ENCODE measurements at places on chromosomes 3 and 15.

- peak; percentile 70 for DNase-seq
Measured at GRCh38 chr3:132641837-132642538, 17.6 kb downstream of the ACAD11 start.

- DNase-seq = no peak
Measured at GRCh38 chr3:113265231-113265630, 53.9 kb downstream of the BOC start.

DNA sequence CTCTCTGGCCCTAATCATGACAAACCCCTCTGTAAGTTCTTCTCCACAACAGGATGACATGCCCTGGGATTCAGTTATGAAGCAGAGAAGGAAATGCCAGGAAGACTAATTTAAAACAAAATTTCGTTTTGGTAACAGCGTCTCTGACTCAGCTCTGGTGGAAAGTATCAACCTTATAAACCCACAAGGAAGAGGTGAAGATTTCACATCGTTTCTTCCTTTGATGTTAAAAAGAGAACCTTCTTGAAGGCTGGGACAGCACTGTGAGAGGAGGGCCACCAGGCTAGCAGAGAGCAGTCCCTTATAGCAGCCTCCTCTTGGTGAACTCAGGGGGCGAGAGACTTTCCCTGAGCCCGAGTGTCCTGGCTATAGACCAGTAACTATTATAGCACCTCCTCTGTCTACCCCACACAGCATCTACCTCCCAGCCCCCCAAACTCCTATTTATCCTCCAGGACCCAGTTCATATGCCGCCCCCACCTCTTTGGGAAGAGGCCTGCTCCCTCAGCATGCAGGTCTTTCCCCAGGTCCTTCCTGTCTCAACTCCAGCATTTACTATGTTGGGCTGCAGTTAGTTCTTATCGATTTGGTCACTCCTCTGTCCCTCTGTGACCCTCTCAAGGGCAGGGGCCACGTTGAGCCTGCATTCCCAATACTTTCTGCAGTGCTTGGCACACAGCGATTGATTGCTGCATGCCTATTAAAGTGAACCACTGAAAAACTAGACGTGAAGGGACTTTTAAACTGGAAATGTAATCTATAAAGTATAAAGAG lies 321.5 kb upstream of the ICE2 start:
- DNase-seq = no peak

DNA sequence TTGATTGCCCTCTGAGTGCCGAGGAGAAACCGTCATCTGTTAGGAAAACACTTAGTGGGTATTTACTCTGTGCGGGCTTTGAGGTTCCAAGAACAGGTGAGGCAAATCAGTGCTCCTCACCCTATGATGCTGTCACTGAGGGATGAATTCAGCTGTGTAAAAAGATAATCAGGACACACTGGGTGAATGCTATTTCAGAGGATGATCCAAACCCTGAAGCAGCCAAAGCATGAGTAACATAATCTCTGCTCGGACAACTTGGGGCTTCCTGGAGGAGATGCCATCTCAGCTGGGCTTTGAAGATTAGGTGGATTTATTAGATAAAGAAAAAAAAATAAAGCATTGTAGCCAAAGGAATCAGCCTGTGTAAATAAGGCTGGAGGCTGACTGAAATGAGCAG lies 10.5 kb upstream of the GADL1 start:
- DNase-seq = no peak

- DNase-seq = no peak
Measured at GRCh38 chr3:139202226-139202958, 141.4 kb upstream of the MRPS22 start.

DNA sequence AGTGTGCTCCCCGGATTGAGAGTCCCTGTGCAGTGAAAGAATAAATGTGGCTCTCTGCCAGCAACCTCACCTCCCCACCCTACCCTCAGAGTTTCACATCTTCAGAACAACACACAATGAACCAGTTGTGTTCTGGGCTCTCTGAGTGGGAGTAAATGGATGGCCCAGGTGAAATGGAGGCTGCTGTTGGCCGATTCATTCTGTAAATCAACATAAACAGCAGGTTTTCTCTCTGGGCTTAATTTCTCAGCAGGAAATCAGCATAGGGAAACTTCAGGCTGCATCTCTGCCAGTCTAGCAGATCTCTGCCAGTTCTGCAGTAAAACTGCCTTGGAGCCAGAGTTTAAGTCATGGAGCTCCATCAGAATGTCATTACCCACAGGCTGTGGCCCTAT lies 54.6 kb upstream of the FURIN start:
- DNase-seq = no peak

DNA sequence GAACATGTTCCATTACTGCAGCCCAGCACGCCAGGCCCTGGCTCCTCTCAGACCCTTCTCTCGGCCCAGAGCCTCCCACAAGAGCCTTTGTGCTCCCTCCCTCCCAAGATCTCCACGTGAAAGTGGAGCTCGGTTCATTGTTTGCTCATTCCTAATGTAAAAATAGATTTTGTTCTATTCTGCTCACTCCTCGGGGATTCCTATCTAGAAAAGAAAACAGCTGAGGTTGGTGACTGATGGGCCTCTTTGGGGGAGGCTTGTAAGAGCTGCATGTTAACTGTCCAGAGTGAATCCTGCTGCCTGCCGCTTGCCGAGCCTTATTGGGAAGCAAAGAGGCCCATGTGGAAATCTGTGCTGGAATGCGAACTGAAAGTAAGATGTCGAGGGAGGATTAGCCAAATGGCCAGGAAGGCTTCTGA lies 267.1 kb downstream of the LRTM1 start:
- DNase-seq = no peak
